ENCODE measurements at places on chromosomes 5 and 9. TPM values are rescaled to one million over a fixed set of nuclear protein-coding genes. Genes with fewer than 3 reads are reported as not detected.

Gene SH3RF2
- 14.3 TPM for total RNA-seq

DNA sequence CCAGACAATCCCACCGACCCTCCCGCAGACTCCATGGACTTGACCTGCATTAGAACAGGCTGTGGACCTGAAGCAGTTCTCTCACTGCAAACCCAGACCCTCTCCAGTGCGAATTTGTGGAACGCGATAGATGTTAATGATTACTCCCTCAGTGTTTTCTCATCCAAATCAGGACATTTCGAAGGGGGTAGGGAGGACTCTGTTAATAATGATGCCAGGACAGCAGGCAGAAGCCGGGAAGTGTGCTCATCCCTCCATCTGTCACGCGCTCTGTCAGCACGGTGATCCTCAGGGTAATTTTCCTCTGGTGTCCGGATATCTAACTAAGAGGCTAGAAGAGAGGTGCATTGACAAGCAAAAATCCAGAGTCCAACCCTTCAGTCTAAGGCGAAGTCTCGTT is 18.8 kb downstream of the RAPGEF1 start:
- no peaks in the 10 kb centered on the region for H3K36me3 ChIP-seq
- no peak for DNase-seq
- no peak overlapping the region for H3K4me3 ChIP-seq
- no peaks in the 10 kb centered on the region for H3K27me3 ChIP-seq
- H3K4me1 ChIP-seq = no peaks in the 10 kb centered on the region
- no peak overlapping the region for H3K27ac ChIP-seq

GRCh38 chr5:8462565-8462964 is 593.6 kb downstream of the MTRR start:
- no peak overlapping the region for H3K27ac ChIP-seq
- H3K27me3 ChIP-seq = no peaks in the 10 kb centered on the region
- no peaks in the 10 kb centered on the region for H3K36me3 ChIP-seq
- H3K4me3 ChIP-seq = no peak overlapping the region
- DNase-seq = no peak

GRCh38 chr9:124860582-124861341 is 995 bp downstream of the RPL35 start:
- peak overlapping the region; percentile 100 for H3K4me3 ChIP-seq
- H3K27ac ChIP-seq = peak overlapping the region; percentile 96
- no peak for DNase-seq
- no peaks in the 10 kb centered on the region for H3K27me3 ChIP-seq
- peaks cover 19% of the 10 kb centered on the region for H3K4me1 ChIP-seq
- H3K36me3 ChIP-seq = peaks cover 46% of the 10 kb centered on the region

DNA sequence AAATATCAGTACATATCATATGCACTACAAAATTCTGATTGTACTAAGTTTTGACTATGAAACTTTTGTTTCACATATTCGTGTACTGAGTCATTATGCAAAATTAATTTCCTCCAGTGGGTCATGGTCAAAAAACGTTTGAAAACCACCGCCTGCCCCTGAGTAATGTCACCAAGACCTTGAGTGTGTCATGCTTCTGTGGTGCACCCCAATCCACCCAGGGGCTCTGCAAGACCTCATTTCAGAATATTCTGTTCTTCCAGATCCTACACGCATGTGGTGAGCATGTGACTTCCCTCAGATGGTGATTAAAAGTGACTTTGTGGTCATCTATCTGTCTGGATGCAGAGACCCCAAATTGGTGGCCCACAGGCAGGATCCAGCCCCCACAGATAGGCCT is 31.0 kb downstream of the ABLIM3 start:
- H3K4me3 ChIP-seq = no peak overlapping the region
- H3K27ac ChIP-seq = no peak overlapping the region
- DNase-seq = no peak
- H3K36me3 ChIP-seq = no peaks in the 10 kb centered on the region
- peaks cover 45% of the 10 kb centered on the region for H3K4me1 ChIP-seq

DNA sequence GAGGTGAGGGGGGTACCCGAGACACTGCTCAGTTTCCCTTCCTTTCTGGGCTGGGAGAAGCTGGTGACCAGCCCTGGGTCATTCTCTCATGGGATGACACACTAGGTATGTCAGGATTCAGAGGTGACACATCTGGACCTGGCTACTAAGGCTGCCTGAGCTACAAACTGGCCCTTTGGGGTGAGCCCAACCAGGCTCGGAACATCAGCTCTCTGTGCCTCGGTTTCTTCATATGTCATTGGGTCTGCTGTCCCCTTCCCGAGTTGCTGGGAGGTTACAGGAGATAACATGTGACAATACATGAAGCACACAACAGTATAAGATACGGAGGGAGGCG is 11.8 kb downstream of the CARD19 start:
- no peak for DNase-seq
- no peak overlapping the region for H3K27ac ChIP-seq
- H3K27me3 ChIP-seq = no peaks in the 10 kb centered on the region
- peaks cover 18% of the 10 kb centered on the region for H3K4me1 ChIP-seq

GRCh38 chr5:178854284-178854683 is 5.5 kb upstream of the ZNF354B start:
- H3K27ac ChIP-seq = no peak overlapping the region
- no peaks in the 10 kb centered on the region for H3K27me3 ChIP-seq
- no peak for DNase-seq
- H3K4me3 ChIP-seq = no peak overlapping the region
- peaks cover 5% of the 10 kb centered on the region for H3K4me1 ChIP-seq

DNA sequence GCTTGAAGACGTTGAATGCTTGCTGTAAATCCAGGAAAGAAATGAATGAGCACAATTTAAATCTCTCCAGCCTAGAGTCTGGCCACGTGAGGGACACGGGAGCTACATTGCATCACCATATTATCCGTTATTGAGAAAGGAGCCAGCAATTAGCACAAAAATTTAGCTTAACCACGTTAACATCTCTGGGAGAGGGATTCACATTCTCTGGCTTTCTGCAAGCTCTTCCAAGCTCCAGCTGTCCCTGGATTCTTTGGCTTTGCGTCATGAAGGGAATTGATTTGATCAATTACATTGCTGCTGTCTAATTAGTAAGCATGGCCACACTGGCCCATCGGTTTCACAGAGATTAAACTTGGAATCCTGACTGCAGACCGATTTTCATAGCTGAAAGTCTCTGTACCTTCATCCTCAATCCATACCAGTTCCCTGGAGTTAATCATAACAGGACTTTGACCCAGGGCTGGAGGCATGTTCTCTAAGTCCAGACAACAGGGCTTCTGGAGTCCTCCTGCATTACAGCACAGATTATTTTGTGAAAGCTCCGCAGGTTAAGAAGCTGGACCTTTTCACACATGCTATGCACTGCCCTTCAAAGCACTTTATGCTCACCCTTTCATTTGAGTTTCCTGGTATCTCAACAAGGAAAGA is 31.6 kb downstream of the ADRA1B start:
- H3K36me3 ChIP-seq = no peaks in the 10 kb centered on the region
- H3K27me3 ChIP-seq = no peaks in the 10 kb centered on the region
- H3K27ac ChIP-seq = no peak overlapping the region

Gene S1PR3
- 0.07 TPM for total RNA-seq

DNA sequence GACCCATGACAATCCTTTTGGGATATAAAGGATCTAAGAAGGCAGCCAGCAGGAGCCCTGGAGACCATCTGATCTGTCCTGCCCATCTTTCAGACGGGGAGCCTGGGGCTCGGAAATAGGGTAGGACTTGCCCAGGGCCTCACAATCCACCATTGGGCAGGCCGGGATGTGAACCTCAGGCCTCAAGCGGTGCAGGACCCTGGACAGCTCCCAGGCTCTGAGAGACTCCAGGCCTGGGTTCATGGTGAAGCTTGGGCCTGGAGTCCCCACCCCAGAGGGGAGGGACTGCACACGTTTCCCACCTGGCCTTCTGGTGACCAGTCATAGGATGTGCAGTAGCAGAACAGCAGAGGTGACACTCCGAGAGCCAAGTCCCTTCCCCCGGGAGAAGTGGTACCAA is 36.6 kb upstream of the RAPGEF1 start:
- no peak overlapping the region for H3K4me3 ChIP-seq
- DNase-seq = peak; percentile 13
- H3K27ac ChIP-seq = no peak overlapping the region

DNA sequence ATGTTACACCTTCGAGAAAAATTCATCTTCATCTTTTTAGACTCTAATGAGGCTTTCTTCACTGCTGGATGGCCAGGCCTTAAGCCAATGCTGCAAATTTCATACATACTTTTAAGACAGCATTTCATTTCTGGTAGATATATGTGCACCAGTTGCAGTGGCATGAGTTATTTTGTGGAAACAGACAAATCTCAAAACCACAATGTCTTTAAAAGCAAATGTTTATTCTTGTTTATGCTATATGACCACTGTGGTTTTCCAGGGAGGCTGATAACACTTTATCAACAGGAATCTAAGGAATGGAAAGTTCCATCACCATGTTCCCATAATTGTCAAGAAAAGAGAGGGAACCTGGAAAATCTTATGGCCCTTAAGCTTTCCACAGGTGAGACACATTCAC is 27.7 kb downstream of the CDH9 start:
- H3K36me3 ChIP-seq = no peaks in the 10 kb centered on the region
- H3K4me3 ChIP-seq = no peak overlapping the region
- H3K27ac ChIP-seq = no peak overlapping the region
- H3K27me3 ChIP-seq = no peaks in the 10 kb centered on the region
- no peak for DNase-seq

DNA sequence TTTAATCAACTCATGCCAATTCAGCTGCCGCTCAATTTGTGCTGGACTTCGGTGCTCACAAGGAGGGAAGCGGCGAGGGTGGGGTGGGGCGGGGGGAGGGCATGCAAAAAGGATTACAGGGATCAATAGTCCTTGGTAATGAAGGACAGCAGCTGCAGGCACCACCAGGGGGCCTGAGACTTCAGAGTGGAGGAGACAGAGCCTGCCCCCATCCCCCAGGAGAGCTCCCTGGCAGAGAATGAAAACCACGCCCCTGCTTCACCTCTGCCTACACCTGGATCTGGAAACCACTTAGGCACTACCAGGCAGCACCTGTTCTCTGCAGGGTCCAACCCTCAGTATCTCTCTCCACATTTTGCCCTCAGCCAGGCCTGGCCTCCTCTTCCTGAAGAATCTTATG is 155.6 kb downstream of the TRIM32 start:
- DNase-seq = no peak
- H3K27me3 ChIP-seq = no peaks in the 10 kb centered on the region
- H3K4me1 ChIP-seq = no peaks in the 10 kb centered on the region
- no peak overlapping the region for H3K4me3 ChIP-seq

Gene GFRA3
- total RNA-seq = not detected

Gene SLC6A19
- not detected for total RNA-seq

All from HCT116 (cell line).